Panc1 (cell line): ENCODE measurements at places on chromosomes 3 and 15. TPM values are rescaled to one million over a fixed set of nuclear protein-coding genes. Genes with fewer than 3 reads are reported as not detected.

The CFAP44 gene
- 0.74 TPM for total RNA-seq

The THAP10 gene
- 6.7 TPM for total RNA-seq

The NT5DC2 gene
- total RNA-seq: 137 TPM

The TTLL13 gene
- total RNA-seq: 0.39 TPM

The SPINT1 gene
- total RNA-seq: 32.7 TPM

The PATL2 gene
- 0.49 TPM for total RNA-seq

The SEMA5B gene
- 1.2 TPM for total RNA-seq

The IL12A gene
- total RNA-seq: not detected

The DLG1 gene
- total RNA-seq: 90.2 TPM

The LMOD3 gene
- not detected for total RNA-seq

The CADM2 gene
- 0.64 TPM for total RNA-seq

The SLC15A2 gene
- total RNA-seq: 0.41 TPM

The SUSD5 gene
- 16.3 TPM for total RNA-seq

The SAMD7 gene
- total RNA-seq: not detected

The LINGO1 gene
- total RNA-seq: 18.2 TPM

The PRTG gene
- 11.4 TPM for total RNA-seq

The FSD2 gene
- not detected for total RNA-seq

The CDHR4 gene
- total RNA-seq: not detected

The MAGI1 gene
- 9.5 TPM for total RNA-seq

The ASB14 gene
- total RNA-seq: not detected

The SNX22 gene
- total RNA-seq: 2.3 TPM

The CPNE4 gene
- not detected for total RNA-seq

The HSPBAP1 gene
- total RNA-seq: 10.8 TPM

The MINAR1 gene
- 0.62 TPM for total RNA-seq

The C15orf62 gene
- 0.33 TPM for total RNA-seq

The SUCLG2 gene
- 28.3 TPM for total RNA-seq

The VWA5B2 gene
- 0.28 TPM for total RNA-seq

The CASR gene
- not detected for total RNA-seq

The LPP gene
- 90.0 TPM for total RNA-seq

The PTX3 gene
- total RNA-seq: 2.1 TPM

The ZNF621 gene
- 24.9 TPM for total RNA-seq
